ENCODE measurements at places on chromosomes 7 and 10. TPM values are rescaled to one million over a fixed set of nuclear protein-coding genes. Genes with fewer than 3 reads are reported as not detected.

DNA sequence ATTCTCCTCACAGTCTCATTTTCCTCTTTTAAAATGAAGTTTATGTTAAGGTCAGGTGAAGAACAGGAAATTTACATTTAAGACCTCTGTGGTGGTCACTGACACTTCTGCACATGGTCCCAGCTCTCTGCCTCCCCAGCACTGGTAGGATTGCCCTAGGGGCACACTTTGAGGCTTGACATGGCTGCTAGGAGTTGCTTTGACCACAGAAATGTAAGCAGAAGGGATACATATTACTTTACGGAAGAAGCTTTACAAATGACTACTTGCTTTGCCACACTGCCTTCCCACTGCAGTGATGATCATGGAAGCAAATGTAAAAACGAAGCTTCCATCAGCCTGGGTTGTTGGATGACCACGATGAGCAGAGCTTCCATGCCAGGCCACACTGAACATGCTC, 53.1 kb upstream of the RSU1 start:
- no peak for DNase-seq

GRCh38 chr7:134328900-134329299, 12.2 kb upstream of the SLC35B4 start:
- DNase-seq = no peak

DNA sequence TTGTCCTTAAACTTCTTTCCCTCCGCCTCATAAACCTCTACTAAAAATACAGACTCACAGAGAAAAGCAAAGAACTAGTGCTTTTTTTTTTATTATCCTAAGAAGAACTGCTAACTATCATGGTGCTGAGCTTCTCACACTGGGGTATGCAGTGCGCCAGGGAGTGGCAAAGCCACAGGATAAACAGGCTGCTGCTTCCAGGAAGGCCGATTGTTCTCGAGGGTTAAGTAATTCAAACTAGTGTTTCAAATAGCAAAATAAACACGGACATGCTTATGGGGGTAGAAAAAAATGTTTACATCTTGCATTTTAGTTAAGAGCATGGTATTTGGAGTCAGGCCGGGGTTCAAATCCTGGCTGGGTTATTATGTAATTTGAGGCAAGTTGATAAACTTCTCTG, 157.0 kb downstream of the TAX1BP1 start:
- no peak for DNase-seq

- DNase-seq = no peak
These were observed 13.0 kb upstream of the WIPI2 start for GRCh38 chr7:5177060-5177459.

DNA sequence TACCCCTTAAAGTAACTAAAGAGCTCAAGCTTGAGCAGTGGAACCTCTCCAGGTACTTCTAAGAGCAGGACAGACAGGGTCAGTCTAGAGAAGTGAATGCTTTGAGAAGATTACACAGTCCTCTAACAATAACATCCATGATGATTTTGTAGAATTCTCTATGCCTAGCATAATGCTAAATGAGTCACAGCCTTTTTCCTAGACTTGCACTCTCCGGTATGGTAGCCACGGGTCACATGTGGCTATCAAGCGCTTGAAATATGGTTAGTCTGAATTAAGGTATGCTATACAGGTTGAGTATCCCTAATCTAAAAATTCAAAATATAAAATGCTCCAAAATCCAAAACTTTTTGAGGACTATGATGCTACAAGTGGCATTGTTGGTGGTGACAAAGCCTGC, 166.6 kb upstream of the MKLN1 start:
- DNase-seq = no peak

GRCh38 chr7:99021941-99022560, 121.9 kb downstream of the SMURF1 start:
- DNase-seq = no peak

DNA sequence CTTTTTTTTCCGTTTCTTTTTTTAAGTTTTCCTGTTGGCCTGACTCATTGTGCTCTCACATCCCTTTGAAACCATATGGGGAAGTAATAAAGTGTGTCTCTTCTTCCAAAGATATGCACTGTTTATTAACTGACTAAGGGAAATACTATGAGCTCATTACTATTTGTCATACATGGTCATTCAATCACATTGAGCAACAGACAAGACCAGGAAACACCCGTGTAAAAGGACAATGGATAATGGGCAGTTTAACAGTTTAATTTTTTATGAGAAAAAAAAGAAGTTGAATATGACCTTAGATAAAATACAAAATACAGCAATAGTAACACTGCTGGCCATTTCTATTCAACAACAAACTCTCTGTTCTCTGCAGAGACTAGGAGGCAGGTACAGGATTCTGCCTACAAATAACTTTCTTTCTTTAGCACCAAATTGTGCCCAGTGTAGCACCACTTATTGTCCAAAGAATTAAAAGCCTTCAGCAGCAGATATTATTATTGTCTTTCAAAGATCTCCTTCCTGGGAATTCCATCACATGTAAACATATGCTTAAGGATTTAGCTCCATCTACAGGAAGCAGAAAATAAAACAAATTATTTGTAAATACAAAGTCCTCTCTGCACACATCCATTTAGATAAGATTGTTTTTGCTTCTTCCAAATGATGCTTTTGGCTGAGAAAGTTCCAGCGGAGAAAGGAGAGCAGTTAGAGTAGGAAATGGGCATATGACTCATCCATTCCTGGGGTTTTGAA, 55.0 kb upstream of the AKR1E2 start:
- no peak for DNase-seq

- no peak for DNase-seq
These were observed 1288.7 kb upstream of the SORCS1 start for GRCh38 chr10:108453166-108453565.

DNA sequence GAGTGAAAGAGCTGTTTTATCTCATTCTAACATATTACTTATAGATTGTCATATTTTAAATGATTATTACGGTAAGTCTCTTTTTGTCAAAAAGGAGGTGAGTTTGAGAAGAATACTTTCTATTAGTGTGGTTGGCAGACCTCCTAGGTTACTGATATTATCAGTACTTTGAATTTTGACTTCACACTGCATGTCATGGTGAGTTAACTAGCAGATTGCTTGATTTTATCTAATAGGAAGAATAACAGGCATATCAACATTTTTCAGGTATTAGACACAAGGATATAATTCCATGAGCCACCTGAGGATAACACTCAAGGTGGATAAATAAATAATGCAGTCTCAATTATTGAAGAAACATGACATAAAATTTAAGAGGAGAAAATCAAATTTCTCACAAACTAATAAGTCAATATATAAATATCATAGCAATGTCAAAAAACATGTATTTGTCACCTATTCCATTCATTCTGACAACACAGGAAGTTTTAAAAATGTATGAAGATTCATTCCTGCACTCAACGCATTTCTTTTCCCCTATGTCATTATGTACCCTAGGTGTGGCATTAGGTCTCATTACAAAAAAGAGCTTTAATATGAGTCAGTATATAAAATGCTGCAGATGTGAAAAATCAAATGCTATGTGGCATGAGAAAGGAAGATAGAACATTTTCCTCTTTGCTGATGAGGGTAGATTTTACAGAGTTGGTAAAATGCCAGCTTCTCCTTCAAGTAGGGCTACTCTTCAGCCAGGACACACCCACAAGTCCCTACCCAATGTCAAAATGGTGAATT, 1621.6 kb downstream of the REEP3 start:
- no peak for DNase-seq

GRCh38 chr7:134695321-134695860, 48.7 kb downstream of the BPGM start:
- DNase-seq = no peak

DNA sequence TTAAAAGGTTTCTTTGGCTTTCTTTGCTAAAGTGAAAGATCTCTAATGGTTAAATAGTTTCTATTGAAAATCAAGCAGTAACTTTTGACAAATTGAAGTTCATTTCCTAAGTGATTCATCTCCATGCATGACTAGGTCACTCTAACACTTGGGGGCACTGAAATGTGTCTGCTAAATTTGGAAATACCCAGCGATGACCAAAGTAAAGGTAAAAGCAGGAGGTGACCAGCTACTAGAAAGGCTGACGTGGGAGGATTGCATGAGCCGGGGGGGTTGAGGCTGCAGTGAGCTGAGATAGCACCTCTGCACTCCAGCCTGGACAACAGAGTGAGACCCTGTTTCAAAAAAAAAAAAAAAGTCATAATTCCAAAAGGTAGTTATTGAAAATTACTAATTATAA, 111.8 kb upstream of the GPR141 start:
- no peak for DNase-seq

GRCh38 chr10:71236286-71236685, 23.9 kb downstream of the UNC5B start:
- DNase-seq = no peak

- no peak for DNase-seq
These were observed 72.2 kb upstream of the TMEM140 start for GRCh38 chr7:135075716-135076115.

GRCh38 chr10:12327074-12327473, 22.3 kb upstream of the CAMK1D start:
- DNase-seq = no peak

DNA sequence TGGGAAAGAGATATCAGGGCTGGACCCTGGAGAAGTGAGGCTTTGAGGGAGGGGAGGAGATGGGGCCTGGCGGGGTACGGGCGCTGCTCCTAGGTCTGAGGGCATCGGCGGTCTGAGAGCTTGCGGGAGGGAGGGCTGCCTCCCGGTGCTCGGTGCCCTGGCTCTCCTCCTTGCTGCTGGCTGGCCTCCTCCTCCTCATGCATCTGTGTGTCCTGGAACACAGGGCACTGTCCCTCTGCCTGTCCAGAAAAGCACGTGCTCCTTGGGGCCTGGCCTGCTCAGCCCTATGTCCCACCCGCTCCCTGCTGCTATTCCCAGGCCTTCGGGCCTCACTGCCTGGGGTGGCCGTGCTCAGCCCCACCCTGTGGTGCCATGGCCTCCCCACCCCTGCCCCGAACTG, 166.9 kb downstream of the RNF216 start:
- no peak for DNase-seq

DNA sequence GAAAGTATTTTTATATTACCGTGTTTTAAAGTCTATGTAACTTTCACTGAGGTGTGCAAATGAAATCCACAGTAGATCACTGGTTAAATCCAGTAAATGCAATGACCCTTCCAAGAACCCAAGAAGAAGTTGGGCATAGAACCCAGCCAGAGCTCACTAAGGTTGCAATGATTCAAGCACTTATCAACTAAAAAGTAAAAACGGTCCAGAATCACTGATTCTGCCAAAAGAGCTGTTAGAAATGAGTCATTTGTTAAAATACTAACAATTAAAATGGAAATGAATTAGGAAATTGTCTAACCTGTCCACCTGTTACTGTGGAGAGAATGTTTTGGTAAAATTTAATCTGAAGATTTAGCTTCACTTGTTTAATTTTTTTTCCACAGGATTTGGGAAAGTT, 74.4 kb downstream of the ANK3 start:
- no peak for DNase-seq

- DNase-seq = no peak
These were observed 467.9 kb upstream of the PODXL start for GRCh38 chr7:132024290-132024689.

DNA sequence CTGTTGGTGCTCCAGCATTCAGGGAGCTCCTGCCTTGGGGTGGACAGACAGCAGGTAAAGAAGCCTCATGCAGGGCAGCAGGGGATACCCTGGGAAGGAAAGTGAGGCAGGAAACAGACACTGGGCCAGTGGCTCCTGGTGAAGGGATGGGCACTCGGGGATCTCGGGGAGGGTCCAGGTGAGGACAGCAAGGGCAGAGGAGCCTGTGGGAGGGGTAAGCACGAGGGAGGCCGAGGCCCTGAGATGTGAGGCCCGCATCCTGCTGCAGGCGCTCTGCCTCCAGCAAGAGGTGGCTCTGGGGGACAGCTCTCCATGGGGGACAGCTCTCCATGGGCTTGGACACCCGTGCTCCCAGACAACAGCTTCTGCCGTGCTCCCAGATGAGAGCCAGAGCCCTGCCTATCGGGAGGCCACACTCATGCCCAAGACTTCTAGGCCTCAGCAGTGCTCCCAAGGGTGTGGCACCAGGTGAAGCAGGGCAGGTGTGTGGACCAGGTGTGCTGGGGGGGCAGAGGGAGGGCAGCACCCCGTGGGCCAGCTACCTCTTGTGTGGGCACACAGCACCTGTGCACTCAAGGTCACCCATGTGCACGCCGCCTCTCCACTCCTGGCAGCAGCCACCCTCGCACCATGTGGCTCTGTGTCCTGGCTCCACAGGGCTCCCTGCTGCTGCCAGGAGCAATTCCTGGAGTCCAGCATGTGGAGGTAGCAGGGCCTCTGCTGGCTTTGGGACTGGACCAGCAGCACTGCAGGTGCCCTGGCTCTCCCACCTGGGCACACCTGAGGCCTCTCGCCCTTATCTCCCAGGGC, 93.6 kb upstream of the INSIG1 start:
- no peak for DNase-seq

DNA sequence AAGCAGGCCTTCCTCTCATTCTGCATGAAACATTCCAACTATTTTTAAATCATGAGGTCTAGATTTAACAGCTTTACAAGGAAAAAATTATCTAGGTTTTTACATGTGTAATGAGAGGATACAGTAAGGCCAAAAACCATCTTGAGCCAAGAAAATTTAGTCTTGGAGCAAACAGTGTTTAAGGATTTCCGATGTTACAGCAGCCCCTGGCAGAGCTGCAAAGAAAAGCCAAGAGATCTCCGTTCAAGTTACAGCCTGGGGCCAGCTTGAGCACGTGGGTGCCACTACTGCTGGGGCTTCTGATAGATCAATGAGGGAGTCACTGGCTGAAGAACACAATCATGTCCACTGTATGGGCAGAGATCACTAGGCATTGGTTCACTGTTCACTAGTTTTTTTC, 156.2 kb downstream of the EVX1 start:
- no peak for DNase-seq

DNA sequence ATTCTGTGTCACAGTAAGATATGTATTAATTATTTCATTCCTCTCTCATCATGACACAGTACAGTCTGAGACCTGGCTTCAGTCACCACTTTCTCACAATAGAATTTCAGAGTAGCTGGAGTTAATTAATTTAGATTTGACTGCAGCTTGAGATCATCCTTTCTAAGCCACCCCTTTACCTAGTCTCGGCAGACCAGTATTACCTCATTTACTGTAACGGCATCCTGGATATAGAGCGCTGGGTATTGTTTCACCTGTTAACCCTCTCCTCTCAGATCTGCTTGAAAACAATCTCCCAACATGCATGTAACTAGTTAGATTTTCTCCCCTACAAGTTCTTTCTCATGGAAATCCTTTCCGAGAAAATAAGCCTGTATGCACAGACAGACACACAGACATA, 1057.5 kb downstream of the GATA3 start:
- no peak for DNase-seq

- DNase-seq = no peak
These were observed 222.9 kb upstream of the KMT2E start for GRCh38 chr7:104791080-104791479.

- DNase-seq = no peak
These were observed 294.3 kb downstream of the BBS9 start for GRCh38 chr7:33423646-33424020.

GRCh38 chr10:4191354-4191753, 406.3 kb upstream of the KLF6 start:
- DNase-seq = no peak

SPDYE11 gene
- 0.51 TPM for polyA plus RNA-seq

PDZD7 gene
- polyA plus RNA-seq = 95.8 TPM

HMX2 gene
- polyA plus RNA-seq = 1.1 TPM

PTN gene
- polyA plus RNA-seq = 98.3 TPM

BMPER gene
- polyA plus RNA-seq = 4.9 TPM

JCAD gene
- 8.6 TPM for polyA plus RNA-seq

CTAGE8 gene
- 11.2 TPM for polyA plus RNA-seq

ITPRID1 gene
- 0.25 TPM for polyA plus RNA-seq

SUGCT gene
- polyA plus RNA-seq = 18.8 TPM

NKX1-2 gene
- polyA plus RNA-seq = 7.7 TPM

PON3 gene
- polyA plus RNA-seq = 10.6 TPM

NUTM2A gene
- polyA plus RNA-seq = 1.3 TPM

TMEM176A gene
- 300 TPM for polyA plus RNA-seq

MBLAC1 gene
- 2.8 TPM for polyA plus RNA-seq

TMEM236 gene
- polyA plus RNA-seq = 34.3 TPM

NSMCE4A gene
- polyA plus RNA-seq = 77.2 TPM
